CD8-positive, alpha-beta memory T cell (primary cell): ENCODE measurements at places on chromosomes 7 and 10.

DNA sequence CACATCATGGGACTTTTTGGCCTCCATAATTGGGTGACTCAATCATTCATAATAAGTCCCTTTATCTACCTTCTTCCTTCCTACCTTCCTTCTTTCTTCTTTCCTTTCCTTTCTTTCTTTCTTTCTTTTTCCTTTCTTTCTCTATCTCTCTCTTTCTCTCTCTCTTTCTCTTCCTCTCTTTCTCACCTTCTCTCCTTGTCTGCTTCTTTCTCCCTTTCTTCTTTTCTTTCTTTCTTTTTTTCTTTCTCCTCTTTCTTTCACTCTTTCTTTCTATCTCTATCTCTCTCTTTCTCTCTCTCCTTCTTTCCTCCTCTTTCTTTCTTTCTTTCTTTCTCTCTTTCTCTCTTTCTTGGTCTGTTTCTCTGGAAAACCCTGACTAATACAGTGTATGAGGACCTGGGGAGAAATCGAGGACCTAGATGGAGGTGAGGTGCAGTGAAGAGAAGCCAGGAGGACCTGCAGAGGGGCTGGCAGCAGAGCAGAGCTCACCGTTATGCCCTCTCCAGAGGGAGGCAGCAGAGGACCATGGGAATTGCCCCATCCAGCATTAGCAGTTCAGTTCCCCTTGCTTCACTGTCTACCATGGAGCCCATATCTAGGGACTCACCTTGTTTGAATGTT is 52.7 kb upstream of the BTRC start:
- H3K4me1 ChIP-seq: no peaks in the 10 kb centered on the region
- H3K36me3 ChIP-seq: no peaks in the 10 kb centered on the region
- no peak for DNase-seq
- no peak overlapping the region for H3K4me3 ChIP-seq
- H3K27ac ChIP-seq: no peak overlapping the region
- no peaks in the 10 kb centered on the region for H3K27me3 ChIP-seq

DNA sequence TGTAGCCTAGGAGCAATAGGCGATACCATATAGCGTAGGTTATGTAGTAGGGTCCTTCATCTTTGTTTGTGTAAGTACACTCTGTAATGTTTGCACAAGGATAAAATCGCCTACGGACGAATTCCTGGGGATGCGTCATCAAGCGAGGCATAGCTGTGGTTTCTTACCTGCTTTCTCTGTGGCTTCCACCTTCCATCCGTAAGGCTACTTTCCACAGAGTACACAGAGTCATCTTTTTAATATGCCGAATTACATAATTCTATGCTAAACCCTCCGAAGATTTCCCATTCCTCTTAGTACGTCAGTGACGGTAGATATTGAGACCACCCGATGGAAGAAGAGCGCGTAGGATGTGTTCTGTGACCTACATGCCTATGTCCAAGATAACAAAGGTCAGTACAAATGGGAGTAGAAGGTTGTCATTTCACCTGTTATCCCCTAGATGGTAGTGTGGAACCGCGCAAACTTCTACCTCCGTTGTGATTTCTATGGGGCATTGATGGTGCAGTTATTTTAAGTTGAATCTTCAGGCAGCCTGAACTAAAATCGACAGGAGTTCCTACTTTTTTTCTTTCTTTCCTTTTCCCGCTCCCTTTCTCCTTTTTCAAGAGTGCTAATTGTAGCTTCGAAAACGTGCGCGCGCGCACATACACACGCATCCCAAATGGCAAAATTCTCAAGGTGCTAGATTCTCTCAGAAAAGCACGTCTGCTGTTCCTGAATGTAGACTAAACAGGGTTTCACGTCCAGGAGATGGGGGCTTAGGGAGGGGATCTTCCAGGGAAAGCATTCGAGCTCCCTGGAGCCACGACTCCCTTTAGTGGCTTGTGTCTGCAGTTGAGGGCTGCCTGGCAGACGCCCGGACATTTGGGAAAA is 111.7 kb upstream of the MBL2 start:
- no peak for DNase-seq
- H3K4me1 ChIP-seq: no peaks in the 10 kb centered on the region
- no peak overlapping the region for H3K27ac ChIP-seq
- no peaks in the 10 kb centered on the region for H3K27me3 ChIP-seq
- no peak overlapping the region for H3K4me3 ChIP-seq

DNA sequence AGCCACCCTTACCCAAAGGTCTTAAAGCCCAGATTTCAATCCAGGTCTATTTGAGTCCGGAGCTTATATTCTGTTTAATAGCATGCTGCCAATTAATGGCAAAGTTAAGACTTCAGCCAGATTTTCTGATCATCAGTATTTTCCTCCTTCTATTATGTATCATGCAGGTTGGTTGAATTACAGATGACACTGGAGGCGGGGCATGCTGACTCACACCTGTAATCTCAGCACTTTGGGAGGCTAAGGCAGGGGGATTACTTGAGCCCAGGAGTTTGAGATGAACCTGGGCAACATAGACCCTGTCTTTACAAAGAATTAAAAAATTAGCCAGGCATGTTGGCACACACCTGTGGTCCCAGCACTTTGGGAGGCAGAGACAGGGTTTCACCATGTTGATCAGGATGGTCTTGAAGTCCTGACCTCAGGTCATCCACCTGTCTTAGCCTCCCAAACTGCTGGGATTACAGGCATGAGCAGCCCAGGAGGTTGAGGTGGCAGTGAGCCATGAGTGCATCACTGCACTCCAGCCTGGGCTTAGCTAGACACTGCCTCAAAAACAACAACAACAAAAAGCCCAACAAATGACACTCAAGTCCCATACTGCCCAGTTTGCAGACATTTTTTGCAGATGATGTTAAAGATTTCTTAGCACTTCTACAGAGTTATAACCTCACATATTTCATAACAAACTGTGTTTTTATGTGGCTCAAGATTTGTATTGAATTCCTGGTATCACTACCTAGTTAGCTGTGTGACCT is 62.5 kb downstream of the MCU start:
- no peak overlapping the region for H3K27ac ChIP-seq
- DNase-seq: no peak
- no peak overlapping the region for H3K4me3 ChIP-seq
- no peaks in the 10 kb centered on the region for H3K36me3 ChIP-seq
- H3K27me3 ChIP-seq: no peaks in the 10 kb centered on the region

- H3K27ac ChIP-seq: no peak overlapping the region
- H3K4me3 ChIP-seq: no peak overlapping the region
- peaks cover 2% of the 10 kb centered on the region for H3K36me3 ChIP-seq
- no peaks in the 10 kb centered on the region for H3K27me3 ChIP-seq
Measured at GRCh38 chr10:119494236-119495020, 48.1 kb downstream of the RGS10 start.
